ENCODE measurements at places on chromosomes 16 and 17.

DNA sequence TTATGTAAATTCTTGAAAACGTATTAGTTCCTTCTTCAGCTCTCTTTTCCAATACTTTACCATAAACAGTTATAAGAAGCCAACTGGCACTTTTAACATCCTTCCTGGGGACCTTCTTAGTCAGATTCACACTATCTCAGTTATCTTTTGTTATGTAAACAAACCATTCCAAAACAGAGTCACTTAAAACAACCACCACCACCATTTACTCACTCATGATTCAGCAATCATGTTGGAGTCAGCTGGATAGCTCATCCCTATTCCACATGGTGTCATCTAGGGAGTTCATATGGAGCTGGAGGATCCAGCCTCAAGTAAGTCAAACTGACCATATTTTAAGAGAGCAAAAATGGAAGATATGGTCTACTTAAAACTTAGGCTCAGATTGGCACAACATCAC lies 240.3 kb upstream of the IRX3 start:
- DNase-seq, result no peak

DNA sequence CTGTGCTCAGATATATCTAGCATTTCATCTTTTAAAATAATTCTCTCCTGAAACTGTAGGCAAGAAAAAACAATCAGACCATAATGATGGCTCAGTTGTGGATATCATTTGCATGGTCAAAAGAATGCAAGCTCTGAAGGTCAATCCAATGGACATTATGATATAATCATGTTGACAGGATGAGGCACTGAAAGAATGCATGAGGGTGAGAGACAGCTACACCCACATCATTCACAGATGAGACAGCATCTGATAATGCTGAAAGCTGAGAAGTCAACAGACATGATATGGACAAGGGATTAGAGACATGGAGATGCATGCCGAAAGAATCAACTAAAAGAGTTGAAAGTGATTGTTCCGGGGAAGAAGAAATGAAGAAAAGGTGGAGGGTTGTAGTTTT lies 346.4 kb upstream of the CDH5 start:
- no peak for DNase-seq

DNA sequence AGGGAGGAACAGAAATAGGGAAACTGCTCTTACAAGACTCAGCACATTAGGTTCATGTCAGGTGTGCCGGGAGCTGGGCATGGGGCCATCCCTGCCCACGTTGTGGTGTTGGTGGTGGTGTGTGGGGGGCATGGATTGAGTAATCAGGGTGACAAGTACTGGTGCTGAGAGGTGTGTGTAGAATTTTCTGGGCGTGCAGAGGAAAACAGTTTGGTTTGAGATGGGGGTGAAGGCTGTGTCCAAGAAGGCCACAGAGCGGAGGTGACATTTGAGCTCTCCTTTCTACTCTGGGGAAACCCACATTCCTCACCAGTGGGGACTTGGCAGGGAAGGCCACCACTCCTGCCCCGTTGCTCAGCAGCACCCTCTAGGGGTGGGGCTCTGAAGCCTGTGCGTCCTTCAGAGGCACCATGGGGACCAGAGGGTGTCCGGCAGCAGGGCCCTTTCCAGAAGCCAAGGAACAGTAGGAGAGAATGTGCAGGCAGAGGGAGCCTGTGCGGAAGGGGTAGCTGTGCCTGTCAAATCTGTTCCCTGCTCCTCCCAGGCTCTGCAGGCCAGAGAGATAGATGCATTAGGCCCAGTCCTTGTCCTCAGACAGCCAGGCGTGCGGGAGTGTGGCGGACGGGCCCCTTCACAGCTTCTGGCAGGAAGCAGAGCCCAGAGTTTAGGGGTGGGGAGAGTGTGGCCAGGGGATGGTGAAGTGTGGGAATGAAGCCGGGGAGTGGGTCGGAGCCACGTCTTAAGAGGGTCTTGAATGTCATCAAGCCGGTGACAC lies 48.7 kb upstream of the GSE1 start:
- no peak for DNase-seq

DNA sequence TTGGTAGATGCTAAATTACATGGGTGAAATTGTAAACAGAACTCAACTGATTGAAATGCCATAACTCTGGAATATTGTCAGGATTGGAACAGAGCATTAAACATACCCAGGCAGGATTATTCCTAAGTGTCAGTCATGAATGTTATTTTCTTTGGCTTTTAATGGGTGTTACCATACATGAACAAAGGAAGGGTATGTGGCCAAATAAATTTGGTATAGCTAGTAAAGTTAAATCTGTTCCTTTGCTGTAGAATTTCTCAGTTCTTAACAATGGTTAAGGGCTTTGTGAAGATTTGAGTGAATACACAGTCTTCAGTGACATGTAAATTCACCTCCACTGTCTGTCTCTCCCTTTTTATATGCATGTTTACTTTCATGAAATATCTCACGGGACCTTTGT lies 679.5 kb upstream of the CDH8 start:
- no peak for DNase-seq

DNA sequence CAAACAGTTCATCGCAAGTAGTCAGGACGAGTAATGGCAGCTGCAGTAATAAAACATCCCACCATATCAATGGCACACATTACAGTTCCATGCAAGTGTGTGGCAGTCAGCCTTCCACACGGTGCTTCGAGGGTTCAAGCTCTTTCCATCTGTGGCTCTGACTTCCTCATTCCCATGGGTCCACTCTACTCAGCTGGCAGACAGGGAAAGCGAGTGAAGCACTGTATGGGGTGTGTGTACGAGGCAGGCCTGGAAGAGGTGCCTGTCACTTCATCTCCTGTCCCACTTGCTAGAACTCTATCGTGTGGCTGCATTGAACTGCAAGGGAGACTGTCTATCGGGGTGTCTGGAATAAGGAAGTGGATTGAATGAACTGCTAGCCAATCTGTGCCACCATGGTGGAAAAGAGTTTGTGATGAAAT lies 160.6 kb downstream of the CPPED1 start:
- no peak for DNase-seq

DNA sequence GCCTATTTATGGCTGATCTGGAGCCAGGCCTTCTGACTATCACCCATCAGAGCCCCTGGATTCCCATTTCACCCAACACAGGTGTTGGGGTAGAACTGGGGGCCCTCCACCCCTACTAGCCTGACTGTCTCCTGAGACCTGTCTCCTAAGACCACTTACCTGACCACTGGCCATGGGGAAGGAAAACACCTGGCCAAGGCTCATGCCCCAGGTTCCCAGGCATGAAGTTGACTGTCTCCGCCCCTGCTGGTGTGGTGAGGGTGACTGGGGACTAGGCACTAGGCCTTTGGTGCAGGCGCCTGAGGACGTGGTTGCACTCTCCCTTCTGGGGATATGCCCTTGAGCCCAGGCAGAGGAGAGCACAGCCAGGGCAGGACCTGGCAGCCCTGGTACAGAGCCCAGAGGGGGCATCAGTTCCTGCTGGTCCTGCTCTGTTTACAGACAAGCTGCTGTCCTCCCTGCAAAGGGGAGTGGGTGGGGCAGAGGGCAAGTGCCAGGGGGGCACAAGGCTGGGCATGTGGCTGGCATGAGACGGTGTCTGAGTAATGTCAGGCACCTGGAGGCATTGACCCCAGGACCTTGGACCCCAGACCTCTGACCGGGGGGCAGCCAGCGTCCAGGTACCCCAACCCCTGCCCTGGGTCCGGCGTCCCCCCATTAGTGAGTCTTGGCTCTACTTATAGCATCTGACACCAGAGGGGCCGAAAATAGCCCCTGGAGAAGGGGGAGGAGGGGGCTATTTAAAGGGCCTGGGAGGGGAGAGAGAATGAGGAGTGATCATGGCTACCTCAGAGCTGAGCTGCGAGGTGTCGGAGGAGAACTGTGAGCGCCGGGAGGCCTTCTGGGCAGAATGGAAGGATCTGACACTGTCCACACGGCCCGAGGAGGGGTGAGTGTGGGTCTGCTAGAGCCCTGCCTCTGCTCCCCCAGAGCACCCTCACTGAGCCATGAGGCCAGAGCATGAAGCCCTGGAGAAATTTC lies at the start of gene TCAP:
Gene TCAP (plus strand): TSS at position 769 of the 981 bp plus-strand sequence. CDS start 11 bp downstream, at position 780.
- no peak for DNase-seq

DNA sequence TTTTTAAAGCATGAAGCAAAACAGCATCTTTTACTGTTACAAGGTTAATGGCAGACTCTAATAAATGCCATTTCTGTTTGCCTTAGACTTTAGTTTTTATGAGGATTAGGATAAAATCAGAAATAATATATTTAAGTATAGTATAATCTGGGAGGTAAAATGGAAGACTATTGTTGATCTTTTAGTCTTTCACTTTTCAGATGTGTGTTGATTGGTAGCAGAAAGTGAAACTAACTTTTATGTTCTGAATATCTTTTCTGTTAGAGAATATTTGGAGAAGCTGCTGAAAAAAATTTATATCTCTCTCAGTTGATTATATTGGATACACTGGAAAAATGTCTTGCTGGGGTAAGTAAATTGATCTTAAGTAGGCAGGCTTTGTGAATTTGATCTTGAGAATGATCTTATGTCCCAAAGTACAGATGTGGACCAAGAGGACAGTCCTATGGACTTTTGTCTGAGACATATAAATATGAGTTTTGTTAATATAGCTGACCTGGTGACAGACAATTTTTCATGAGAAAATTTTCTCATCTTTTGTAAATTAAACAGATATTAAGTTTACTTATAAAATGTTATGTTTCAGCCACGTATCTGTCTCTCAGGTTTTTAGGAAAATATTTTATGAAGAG lies 64.1 kb downstream of the NF1 start:
- DNase-seq, result no peak

GRCh38 chr17:32629563-32630190 lies 142.9 kb downstream of the CDK5R1 start:
- no peak for DNase-seq

DNA sequence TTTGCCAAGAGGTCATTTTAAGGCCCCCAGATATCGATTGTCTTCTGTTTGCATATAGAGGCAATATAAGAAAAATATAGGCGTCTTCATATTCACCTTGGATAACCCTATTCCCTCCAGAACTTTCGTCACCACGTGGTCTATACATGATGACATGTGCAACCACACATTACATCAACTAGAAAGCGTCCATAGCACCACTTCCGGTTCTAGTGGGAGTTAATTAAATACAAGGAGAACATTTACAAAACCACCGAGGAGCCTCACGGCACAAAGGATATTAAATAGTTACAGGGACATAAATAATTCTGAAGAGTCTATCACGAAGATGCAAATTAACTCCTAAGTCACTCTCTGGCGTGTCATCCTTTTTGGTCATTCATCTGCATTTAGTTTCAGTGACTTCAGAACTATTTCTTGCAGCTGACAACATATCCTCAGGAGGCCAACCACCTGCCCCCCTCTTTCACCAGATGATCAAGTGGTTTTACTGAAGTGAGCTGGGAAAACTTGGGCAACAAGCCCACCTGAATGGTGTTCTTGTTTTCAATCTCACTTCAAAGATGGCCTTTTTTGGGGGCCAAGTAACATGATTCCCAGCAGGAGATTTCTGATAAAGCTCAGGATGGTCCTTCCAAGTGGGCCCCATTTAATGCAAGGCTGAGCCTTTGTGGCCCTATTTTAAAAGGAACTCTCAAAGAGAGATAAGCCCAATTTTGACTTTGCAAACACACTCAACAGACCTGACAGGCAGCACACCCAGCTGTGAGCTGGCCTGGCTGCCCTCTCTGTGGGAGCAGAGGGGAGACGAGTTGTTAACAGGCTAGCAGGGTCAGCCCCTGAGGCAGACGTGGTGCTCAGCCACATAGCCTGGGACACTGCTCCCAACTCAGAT lies 15.3 kb downstream of the CMTM3 start:
- DNase-seq, result no peak

DNA sequence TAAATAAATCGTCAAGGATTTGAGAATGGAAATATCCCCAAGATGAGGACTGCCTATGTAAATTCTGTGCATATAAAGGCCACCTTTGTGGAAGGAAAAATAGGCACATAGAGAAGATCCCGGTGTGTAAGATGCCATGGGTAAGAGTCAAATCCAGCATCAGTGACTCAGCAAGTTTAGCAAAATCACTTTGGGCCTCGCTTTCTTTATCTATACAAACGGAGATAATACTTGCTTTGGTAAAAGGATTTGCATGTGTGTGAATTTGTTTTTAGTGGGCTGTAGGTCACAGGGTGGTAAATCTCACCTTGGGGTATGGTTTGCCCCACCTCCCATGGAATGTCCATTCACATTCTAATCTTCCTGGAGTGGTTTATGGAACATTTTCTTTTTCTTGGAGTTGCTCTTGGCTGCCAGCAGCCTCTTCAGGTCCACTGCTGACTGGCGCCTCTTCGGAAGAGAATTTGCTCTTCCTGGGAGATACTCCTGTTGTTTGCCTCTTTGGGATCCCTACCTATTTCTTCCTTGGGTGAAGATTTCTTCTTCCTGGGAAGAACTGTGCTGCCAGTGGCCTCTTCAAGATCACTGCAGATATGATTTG lies 587.6 kb downstream of the CDH11 start:
- DNase-seq, result no peak

- no peak for DNase-seq
Observed at GRCh38 chr17:75778861-75779249, 5.8 kb upstream of the UNK start.

GRCh38 chr16:23678430-23679273 lies at the start of gene PLK1:
Gene PLK1 (plus strand): TSS chr16:23678889. CDS start chr16:23678933, 44 bp downstream.
- DNase-seq, result no peak

DNA sequence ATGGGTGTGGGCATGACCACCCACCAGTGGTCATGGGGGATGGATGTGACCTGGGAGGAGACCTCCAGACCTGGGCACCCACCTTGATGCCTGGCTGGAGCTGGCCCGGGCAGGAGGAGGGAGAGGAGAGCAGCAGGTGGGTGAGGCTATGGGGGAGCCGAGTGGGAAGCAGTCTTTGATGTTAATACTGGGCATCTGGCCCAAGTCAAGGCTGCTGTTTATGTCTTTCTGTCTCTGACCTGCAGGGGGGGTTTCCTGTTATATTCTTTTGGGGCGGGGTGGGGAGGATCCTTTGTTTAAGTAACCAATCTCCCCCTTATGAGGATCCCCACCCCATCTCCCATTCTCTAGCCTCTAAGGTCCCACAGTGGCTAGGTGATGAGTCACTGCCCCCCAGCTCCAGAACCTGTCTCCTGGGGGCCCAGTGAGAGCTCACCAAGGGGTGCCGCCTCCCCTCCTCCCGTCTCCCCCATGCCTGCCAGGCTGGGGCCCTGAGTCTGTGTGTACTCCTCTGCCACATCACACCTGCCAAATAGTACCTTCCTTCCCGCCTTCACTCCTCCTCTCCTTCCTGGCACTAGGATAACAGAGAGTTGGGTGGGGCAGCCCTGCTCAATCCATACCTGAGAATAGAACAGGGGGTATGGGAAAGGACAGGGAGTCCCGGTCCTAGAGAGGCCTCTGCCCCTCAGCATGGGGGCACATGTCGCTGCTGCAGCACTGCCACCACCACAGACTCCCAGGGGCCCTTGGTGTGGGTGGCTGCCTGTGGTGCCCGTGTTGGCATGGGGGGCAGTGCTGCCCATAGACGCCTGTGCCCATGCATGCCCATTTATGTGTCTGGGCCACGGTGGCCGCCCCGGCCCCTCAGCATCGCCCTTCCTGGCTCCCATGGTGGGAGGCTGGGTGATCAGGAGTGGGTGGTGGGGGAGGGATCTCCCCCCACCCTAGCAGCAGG lies 7.3 kb downstream of the THRA start:
- no peak for DNase-seq

GRCh38 chr16:1259760-1260068 lies 3.8 kb downstream of the TPSD1 start:
- no peak for DNase-seq

Measured in cortex of kidney (tissue), 1 donor.